GM18507 (cell line): ENCODE measurements at places on chromosomes 2 and 18.
A peak's percentile ranks its signal among the peaks of the same experiment; 100 is the strongest.

DNA sequence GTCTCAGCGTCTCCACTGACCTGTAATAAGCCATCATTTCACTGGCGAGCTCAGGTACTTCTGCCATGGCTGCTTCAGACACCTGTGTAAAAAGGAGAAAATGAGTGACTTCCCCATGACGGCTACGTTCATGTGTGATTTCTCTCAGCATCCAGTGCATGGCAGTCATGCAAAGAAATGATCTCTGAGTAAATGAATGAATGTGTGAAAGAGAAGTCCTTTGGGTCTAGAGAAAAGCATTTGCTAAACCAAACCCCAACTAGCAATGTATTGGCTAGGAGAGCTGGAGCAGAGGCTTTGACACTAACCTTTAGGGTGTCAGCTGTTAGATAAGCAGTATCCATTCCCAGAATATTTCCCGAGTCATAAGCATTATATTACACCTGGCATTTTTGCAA is 417 bp downstream of the IL1B start:
- DNase-seq, result no peak

DNA sequence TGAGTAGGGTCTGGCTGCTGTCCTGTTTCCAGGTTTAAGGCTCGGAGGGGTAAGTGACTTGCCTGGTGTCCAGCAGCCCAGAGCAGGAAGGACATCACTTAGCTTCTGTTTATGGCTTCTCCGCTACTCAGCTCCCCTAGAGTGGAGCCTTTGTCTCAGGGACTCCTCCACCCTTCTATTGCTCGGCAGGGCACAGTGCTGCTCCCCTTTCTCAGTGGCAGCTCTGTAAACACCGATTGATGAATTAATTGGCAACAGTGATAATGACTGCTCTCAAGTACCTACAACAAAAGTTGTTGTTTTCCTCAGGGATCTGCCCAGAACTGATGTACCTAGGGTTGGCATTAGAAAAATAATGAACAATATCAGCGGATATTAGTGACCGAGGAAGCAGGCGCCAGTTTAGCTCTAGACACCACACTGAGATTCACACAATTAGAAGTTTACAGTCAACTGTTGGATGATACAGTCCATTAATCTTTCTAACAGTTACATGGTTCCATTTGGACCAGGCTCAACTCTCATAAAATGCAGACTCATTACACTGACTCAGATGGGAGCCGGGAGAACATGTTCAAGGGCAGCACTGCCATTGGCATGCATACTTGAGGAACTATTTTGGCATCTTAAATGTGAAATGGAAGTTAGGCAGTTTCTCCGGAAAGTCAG is 265.7 kb downstream of the MTX2 start:
- no peak for DNase-seq

DNA sequence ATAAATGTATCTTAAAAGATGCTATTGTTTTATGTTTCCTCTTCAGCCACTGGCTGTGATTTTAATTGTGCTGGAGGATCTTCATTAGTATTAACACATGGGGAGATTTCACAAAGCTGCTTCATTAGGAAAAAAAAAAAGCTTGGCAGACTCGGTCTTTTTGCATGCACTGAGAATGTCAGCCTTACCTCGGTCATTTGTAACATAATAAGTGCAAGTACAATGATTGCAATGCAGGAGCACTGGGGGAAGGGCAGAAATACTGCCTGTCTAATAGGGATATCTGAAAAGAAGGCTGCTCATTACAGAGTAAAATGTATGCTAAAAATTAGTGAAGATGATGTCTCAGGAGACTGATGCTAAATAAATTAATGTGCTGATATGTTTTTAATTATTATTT is 1.3 kb upstream of the BAZ2B start:
- no peak for DNase-seq

- no peak for DNase-seq
Observed at GRCh38 chr2:43872151-43872550, 33.4 kb downstream of the ABCG8 start.

- DNase-seq, result no peak
Observed at GRCh38 chr2:32484937-32485336, 128.1 kb downstream of the BIRC6 start.

- DNase-seq, result no peak
Observed at GRCh38 chr2:121489284-121489683, 41.4 kb upstream of the RNU4ATAC start.

- DNase-seq, result no peak
Observed at GRCh38 chr2:1744151-1744445, 217 bp downstream of the PXDN start.

DNA sequence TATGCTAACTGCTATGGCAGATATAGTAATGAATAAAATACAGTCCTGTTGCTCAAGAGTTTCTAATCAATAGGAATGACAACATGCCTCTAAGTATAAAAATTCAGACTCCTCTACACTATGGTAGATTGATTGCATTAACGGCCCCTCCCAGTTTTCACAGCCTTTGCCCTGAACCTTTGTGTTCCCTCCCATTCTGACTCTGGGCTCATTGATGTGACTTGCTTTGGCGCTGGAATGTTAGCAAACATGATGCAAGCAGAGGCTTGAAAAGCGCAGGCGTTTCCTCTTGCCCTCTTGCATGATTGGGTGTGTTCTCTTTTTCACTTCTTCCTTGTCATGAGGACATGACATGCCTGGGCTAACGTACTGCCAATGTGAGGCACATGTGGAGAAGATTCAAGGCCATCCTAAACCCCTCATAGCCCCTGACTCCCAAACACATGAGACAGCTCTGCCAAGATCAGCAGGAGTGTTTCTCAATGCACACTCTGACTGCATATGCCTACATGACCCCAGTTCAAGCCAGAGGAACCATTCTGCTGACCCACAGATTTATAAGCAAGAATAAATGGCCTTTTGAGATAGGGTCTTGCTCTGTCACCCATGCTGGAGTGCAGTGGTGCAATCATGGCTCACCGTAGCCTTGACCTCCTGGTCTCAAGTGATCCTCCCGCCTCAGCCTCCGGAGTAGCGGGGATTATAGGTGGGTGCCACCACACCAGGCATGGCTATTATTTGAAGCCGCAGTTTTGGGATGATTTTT is 49.7 kb upstream of the CD28 start:
- DNase-seq, result no peak

GRCh38 chr2:11406267-11406957 is 59.5 kb downstream of the E2F6 start:
- DNase-seq, result no peak

DNA sequence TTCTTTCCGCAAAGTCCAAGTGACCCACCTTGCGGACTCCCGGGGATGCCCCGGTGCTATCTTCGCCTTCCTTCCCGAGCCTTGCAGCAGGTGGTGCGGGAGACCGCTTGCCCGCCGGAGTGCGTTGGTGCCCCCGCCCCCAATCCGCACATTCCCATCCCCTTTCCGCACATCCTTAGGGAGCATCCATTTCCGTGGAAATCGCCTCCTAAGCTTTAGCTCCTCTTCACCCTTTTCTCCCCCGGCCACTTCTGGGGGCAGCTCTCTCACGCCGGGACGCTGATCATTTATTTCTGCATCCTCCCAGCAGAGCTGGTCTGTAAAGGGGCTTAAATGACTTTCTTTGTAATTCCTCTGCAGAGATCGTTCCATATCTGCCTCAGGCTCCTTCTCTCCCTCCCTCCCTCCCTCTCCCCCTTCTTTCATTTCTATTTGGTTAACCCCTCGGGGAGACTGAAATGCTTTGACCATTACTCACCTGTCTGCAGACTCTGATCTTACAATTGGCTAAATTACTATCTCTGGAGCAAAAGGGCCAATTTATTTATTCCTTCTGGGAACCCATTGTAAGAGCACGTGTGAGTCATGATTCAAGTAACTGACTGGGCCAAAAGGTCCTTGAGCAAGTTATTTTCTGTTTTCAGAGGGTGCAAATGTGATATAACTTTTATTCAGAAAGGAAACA is 1.3 kb upstream of the LYPD1 start:
- DNase-seq, result no peak

DNA sequence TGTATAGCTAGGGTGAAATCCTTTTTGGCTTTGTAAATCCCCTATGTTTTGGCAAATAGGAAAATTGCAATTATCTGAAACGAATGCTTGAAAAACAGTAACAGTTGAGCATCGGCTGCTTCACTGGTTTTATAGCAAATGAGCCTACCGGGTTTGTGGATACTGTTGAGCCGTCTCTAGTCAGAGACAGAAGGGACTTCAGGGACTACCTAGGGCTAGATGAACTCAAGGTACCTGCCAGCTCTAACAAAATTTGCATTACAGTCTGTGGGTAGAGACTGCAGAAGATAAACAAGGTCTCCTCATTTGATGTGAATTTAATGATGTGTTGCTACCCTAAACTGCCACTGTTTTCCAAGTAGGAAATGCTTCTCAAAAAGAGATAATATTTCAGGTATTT is 101.1 kb downstream of the EML6 start:
- no peak for DNase-seq

DNA sequence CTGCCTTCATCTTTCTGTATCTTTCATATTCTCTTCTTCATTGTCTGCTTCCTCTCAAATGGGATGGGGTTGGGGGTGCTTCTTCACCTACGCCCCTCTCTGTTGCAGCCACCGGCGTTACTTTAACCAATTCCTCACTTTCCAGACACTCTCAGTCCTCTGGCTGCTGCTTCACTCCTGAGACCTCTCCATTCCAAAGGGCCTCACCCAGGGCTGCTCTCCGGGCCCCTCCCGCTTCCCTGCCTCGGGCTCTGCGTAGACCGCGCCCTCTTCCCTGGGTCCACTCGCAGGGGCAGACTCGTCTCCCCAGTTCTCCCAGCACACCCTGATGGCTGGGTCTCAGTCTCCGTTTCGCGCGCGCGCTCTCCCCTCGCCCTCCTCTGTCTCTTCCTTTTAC is 926 bp downstream of the SERPINB8 start:
- no peak for DNase-seq

- no peak for DNase-seq
Observed at GRCh38 chr2:128198656-128199055, 107.7 kb downstream of the UGGT1 start.

DNA sequence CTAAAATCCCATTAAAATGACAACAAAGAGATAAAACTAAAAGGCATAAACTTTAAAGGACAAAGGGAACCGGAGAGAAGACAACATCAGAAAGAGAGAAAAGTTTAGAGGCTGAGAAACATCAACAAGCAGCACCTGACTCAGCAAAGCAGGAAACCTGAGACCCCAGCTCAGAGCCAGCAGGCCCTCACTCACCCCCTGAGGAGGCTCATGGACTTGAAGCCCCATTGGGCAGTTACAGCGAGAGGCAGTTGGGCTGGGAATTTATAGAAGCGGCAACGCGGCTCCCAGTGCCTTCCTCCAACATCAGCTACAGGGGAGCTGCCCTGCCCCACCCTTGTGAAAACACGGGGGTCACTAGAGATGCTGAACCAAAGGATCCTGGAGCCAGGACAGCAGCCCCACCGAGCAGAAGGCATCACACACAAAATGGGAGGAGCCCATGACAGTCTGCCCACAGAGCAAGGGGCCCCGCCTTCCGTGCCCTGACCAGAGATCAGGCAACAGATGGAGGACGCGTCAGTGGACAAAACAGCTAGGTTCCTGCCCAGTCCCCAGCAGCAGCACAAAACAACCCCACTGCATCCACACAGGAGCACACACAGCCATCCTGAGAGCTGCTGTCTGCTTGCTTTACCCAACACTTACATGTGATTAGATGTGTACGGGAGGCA is 52.7 kb downstream of the CMPK2 start:
- no peak for DNase-seq

GRCh38 chr2:113886479-113887008 is 3.3 kb upstream of the ACTR3 start:
- DNase-seq, result peak; percentile 75

GRCh38 chr2:6545336-6545735 is 320.4 kb downstream of the CMPK2 start:
- DNase-seq, result no peak
